Psoas muscle (tissue), 8 donors: ENCODE measurements at places on chromosomes 11 and 22.

GRCh38 chr11:83778596-83778995 is 492.4 kb upstream of the CCDC90B start:
- H3K27me3 ChIP-seq, result no peaks in the 10 kb centered on the region
- no peak overlapping the region for H3K27ac ChIP-seq
- no peaks in the 10 kb centered on the region for H3K4me1 ChIP-seq
- no peaks in the 10 kb centered on the region for H3K36me3 ChIP-seq

DNA sequence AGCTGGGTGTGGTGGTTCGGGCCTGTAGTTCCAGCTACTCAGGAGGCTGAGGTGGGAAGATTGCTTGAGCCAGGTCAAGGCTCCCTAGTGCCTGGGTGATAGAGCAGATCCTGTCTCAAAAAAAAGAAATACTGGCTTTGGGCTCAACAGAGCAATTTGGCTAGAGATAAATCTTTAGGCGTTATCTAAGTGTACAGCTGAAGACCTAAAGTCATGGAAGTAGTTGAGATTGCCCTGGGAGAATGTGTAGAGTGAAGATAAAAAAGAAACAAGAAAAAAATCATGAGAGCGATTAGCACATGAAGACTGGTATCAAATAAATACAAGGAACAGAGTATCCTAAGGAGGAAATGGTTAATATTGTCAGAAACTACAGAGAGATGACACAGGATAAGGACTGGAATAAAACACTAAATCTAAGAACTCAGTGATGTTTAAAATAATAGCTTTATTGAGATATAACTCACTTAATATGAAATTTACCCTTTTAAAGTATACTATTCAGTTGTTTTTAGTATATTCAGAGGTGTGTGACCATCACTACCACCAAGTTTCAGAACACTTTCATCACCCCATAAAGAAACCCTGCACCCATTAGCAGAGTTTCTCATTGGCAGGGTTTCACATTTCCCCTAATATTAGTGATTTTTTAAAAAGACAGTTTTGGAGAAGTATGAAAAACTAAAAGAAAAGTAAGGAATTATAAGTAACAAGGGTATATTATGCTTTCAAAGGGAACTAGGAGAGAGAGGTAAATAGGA is 20.7 kb downstream of the PIK3C2A start:
- H3K4me3 ChIP-seq, result no peak overlapping the region
- peaks cover 4% of the 10 kb centered on the region for H3K36me3 ChIP-seq
- H3K4me1 ChIP-seq, result peaks cover 23% of the 10 kb centered on the region

- H3K4me3 ChIP-seq, result no peak overlapping the region
- no peaks in the 10 kb centered on the region for H3K36me3 ChIP-seq
- H3K27ac ChIP-seq, result no peak overlapping the region
- peak; percentile 47 for DNase-seq
These were observed 19.7 kb upstream of the EFCAB6 start for GRCh38 chr22:43831561-43832392.

GRCh38 chr22:28198692-28199091 is 279.6 kb upstream of the PITPNB start:
- no peak for DNase-seq
- no peaks in the 10 kb centered on the region for H3K36me3 ChIP-seq
- H3K27ac ChIP-seq, result no peak overlapping the region
- H3K4me3 ChIP-seq, result no peak overlapping the region

GRCh38 chr11:1878137-1879031 is 13.3 kb downstream of the PRR33 start:
- peaks cover 32% of the 10 kb centered on the region for H3K4me1 ChIP-seq
- no peaks in the 10 kb centered on the region for H3K36me3 ChIP-seq
- H3K27ac ChIP-seq, result peak overlapping the region; percentile 68
- peak; percentile 66 for DNase-seq
- H3K4me3 ChIP-seq, result no peak overlapping the region
- peaks cover 12% of the 10 kb centered on the region for H3K27me3 ChIP-seq

DNA sequence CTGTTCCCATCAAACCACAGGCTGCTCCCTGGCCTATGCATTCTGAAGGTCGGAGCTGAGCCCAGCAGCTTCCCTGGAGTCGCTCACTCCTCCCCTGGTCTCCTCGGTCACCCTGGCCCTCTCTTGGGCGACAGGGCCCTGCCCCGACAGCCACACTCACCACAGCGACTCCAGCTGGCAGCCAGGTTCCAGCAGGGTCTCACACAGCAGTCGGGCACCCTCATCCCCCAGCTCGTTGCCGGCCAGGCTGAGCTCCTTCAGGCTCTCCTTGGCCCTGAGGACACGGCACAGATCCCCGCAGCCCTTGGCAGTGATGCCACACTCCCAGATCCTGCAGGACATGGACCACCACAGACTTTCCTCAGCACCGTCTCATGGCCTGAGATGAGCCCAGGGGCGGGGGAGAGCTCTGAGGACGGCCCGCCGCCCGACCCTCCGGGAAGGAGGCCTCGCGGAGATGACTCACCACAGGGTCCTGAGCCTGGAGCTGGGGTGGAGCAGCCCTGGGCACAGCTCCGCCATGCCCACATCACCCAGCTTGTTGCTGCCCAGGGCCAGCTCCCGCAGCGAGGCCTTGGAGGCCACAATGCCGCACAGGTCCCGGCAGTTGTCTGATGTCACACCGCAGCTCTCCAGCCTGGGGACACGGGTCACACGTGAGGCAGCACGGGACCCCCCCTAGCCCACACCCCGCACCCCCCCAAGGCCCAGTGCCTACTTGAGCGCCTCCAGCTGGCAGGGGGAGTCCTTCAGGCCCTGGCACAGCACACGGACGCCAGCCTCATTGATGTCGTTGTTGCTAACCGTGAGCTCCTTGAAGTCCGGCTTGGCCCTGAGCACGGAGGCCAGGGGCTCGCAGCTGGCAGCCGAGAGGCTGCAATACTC is 8.5 kb downstream of the RNH1 start:
- peaks cover 5% of the 10 kb centered on the region for H3K4me1 ChIP-seq
- H3K27me3 ChIP-seq, result no peaks in the 10 kb centered on the region
- peak; percentile 14 for DNase-seq
- no peak overlapping the region for H3K4me3 ChIP-seq

DNA sequence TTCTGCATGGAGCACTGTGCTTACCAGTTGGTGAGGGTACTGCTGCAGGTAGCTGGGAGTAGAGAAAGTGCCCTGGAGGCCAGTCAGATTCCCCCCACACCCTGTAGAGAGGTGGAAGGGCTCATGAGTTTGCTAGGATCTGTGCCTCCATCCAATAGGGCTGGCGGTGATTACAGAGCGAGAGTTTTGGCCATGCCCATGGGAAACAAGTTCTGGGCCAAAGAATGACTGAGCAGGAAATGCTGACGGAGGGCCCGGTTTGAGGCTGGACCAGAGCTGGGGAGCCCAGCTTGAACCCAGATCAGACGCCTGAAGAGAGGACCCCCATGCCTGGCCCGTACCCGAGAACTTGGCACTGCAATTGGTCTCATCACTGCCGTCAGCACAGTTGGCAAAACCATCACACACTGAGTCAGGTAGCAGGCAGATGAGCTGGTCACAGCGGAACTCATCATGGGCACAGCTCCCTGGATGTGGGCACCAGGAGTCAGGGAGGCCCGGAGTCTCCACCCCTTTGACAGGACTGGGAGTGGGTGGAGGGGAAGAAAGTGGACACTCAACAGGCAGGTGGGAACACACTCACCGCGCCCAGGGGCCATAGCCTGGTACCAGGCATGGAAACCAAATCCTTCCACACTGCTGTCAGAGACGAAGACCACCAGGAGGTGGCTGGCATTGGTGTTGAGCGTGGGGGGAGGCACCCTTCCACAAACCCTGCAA is 2.1 kb downstream of the MFRP start:
- no peaks in the 10 kb centered on the region for H3K36me3 ChIP-seq
- H3K4me1 ChIP-seq, result peaks cover 17% of the 10 kb centered on the region
- no peak overlapping the region for H3K4me3 ChIP-seq

DNA sequence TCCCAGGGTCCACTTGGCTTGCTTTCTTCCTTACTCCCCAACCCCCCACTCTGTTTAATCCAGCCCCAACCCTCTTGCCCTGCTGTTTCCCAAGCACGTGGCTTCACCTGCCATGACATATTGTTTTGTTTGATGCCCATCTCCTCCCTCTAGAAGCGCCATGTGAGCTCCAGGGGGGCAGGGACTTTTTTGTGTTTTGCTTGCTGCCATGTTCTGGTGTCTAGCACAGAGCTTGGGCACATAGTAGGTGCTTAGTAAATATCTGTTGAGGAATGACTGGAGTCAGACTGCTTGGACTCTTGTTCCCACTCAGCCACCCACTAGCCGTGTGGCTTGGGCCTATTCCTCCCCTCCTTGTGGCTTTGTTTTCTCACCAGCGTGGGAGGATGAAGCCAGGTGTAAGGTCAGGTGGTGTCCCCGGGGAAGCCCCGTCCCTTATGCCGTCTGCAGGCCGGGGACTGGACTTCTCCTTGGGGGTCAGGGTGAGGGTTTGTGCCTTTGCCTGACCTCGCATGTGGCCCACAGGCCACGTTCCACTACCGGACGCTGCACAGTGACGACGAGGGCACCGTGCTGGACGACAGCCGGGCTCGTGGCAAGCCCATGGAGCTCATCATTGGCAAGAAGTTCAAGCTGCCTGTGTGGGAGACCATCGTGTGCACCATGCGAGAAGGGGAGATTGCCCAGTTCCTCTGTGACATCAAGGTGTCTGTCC is 3.8 kb downstream of the AIP start:
- H3K27ac ChIP-seq, result no peak overlapping the region
- peaks cover 47% of the 10 kb centered on the region for H3K36me3 ChIP-seq
- peaks cover 11% of the 10 kb centered on the region for H3K4me1 ChIP-seq
- no peak overlapping the region for H3K4me3 ChIP-seq
- no peaks in the 10 kb centered on the region for H3K27me3 ChIP-seq

DNA sequence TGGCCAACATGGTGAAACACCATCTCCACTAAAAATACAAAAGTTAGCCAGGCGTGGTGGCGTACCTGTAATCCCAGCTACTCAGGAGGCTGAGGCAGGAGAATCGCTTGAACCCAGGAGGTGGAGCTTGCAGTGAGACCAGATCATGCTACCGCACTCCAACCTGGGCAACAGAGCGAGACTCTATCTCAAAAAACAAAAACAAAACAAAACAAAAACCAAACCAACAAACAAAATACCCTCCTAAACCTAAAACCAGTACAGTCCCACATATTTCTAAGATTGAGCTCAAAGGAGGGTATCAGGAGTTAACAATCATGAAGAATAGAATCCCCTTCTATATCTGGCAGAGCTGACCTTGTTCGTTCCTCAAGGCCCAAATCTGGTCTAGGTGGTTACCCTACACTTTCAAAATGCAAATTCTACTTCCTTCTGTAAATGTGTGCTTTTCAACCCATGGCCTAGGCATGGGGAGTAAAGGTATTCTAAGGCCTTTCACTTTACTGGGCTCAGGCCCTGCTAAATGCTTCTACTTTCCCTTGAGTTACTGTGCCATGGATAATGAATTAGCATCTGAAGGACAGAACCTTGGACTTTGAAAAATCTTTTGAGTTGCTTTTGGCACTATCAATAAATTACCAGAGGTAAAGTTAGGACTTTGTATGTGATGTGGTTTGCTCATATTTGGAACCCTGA is 10.4 kb upstream of the PPP2R1B start:
- H3K4me1 ChIP-seq, result no peaks in the 10 kb centered on the region
- H3K4me3 ChIP-seq, result no peak overlapping the region
- H3K36me3 ChIP-seq, result no peaks in the 10 kb centered on the region
- DNase-seq, result no peak
- H3K27me3 ChIP-seq, result no peaks in the 10 kb centered on the region
- no peak overlapping the region for H3K27ac ChIP-seq

GRCh38 chr11:1966531-1966930 is 19.4 kb downstream of the MRPL23 start:
- H3K4me1 ChIP-seq, result no peaks in the 10 kb centered on the region
- peak; percentile 22 for DNase-seq
- no peaks in the 10 kb centered on the region for H3K27me3 ChIP-seq
- H3K4me3 ChIP-seq, result no peak overlapping the region
- H3K36me3 ChIP-seq, result no peaks in the 10 kb centered on the region
- H3K27ac ChIP-seq, result peak overlapping the region; percentile 60

GRCh38 chr11:35494957-35495490 is 30.4 kb downstream of the PAMR1 start:
- H3K4me3 ChIP-seq, result no peak overlapping the region
- H3K36me3 ChIP-seq, result no peaks in the 10 kb centered on the region
- H3K27ac ChIP-seq, result no peak overlapping the region
- no peak for DNase-seq

GRCh38 chr22:37324340-37325038 is 42.2 kb downstream of the CYTH4 start:
- DNase-seq, result no peak
- no peak overlapping the region for H3K27ac ChIP-seq
- H3K27me3 ChIP-seq, result no peaks in the 10 kb centered on the region

DNA sequence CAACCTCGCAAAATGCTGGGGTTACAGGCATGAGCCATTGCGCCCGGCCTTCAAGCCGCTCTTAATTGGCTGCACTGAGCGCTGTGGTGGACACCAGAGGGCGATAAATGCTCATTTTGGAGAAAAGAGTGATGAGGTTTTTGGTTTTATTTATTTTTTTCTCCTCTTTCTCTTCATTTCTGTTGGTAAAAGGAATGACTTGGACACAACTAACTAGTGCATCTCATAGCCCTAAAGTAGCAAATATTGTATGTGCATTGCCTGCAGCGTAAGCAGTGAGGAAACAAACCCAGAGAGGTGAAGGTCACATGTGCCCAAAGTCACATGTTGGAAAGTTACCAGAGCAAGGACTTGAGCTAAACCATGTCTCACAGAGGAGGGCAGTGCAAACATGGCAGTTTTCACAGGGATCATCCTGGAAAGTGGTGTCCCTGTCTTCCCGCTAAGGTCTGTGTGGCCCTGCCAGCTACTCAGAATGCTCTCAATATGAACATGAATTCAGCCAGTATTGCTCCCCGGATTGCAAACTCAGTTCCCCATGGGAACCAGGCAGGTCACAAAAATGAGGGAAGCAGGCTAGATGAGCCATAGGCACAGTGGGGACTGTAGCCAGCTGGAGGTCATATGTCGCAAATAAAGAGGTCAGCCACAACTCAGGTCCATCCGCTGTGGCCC is 8.6 kb upstream of the CD82 start:
- DNase-seq, result peak; percentile 49
- no peaks in the 10 kb centered on the region for H3K27me3 ChIP-seq
- H3K4me3 ChIP-seq, result no peak overlapping the region
- H3K4me1 ChIP-seq, result peaks cover 4% of the 10 kb centered on the region
- H3K27ac ChIP-seq, result no peak overlapping the region
- no peaks in the 10 kb centered on the region for H3K36me3 ChIP-seq
